ENCODE measurements at places on chromosomes 3 and 15.

DNA sequence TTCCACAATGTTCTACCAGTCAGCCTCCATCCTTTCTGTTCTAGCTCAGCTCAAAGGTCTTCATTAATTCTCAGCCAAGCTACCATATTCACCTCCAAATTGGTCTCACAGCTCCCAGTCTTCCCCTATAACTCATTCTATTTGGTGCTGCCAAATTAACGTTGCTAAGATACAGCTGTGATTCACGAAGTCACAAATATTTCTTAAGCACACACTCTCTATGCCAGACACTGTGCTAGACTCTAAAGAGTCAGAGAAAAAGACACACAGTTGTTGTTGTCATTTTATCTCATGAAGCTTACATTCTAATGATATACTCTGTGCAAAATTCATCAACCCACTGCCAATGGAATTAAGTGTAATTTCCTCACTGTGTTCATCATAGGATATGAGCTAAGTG is 102.8 kb downstream of the FRMD5 start:
- DNase-seq, result no peak

GRCh38 chr15:42457445-42458442 is 33.2 kb downstream of the ZNF106 start:
- no peak for DNase-seq

- DNase-seq, result no peak
Observed at GRCh38 chr15:68433551-68433950, 1.6 kb upstream of the ITGA11 start.

GRCh38 chr15:99090938-99091337 is 13.9 kb upstream of the SYNM start:
- no peak for DNase-seq

DNA sequence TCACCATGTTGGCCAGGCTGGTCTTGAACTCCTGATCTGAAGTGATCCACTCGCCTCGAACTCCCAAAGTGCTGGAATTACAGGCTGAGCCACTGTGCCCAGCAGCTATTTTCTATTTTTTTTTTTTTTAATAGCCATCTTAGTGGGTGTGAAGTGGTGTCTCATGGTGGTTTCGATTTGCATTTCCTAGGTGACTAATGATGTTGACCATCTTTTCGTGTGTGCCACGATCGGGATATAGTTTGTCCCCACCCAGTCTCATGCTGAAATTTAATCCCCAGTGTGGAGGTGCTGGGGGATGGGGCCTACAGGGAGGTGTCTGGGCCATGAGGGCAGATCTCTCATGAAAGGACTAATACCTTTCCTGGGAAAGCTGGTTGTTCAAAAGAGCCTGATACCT is 41.8 kb upstream of the MUC13 start:
- DNase-seq, result no peak

DNA sequence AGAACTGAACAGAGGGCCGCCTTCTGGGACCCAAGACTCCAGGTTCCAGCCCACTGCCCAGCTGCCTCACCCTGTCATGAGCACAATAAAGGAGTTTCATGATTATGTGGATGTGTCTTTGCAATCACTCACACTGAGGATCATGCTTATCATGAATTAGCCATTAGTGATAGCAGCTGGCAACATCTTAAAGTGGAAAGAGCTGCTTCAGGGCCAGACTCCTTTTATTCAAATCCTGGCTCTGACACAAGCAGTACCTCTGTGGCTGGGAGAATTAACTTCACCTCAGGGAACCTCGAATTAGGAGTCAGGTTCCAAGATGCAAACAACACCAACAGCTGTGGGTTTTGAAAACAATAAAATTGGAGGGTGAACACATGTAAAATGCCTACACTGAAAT is 6.6 kb upstream of the SCAP start:
- no peak for DNase-seq

- no peak for DNase-seq
Observed at GRCh38 chr3:186383026-186383993, 21.3 kb upstream of the DGKG start.

GRCh38 chr3:81761904-81762580 is 597 bp upstream of the GBE1 start:
- DNase-seq, result no peak

DNA sequence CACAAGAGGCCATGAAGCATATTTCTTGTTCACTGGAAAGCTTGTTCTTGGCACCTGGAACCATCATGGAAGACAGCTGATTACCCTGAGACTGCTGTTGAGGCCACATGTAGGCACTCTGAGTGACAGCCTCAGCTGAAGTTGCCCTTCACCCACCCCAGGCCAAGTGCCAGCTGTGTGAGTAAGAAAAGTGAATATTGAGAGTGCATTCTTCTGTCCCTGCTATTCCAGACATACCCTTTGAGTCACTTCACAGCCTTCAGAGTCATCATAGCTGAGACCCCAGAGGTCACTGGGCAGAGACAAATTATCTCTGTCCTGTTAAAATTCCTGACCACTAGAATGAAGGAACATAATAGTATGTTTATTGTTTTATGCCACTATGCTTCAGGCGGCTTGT is 79.6 kb downstream of the NFKBIZ start:
- no peak for DNase-seq

- no peak for DNase-seq
Observed at GRCh38 chr15:101458908-101459578, 30.5 kb downstream of the PCSK6 start.

- DNase-seq, result no peak
Observed at GRCh38 chr3:119025171-119025795, 9.4 kb downstream of the IGSF11 start.

DNA sequence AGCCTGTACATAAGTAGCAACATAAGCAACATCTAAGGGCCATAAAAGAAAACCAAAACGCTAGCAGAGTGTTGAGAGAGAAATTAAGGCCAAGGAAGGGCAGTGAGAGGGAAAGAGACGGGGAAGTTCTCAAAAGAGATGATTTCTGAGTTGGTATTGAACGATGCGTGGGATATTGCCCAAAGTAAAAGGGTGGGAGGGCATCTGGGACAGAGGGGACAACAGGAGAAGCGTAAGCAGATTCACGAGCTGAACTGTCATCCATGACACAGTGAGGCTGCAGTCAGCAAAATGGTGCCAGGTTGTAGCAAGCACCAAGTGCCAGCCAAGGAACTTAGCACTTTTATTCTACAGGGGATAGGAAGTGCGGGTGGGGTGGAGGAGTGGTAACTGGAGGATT is 11.8 kb downstream of the NCEH1 start:
- no peak for DNase-seq

DNA sequence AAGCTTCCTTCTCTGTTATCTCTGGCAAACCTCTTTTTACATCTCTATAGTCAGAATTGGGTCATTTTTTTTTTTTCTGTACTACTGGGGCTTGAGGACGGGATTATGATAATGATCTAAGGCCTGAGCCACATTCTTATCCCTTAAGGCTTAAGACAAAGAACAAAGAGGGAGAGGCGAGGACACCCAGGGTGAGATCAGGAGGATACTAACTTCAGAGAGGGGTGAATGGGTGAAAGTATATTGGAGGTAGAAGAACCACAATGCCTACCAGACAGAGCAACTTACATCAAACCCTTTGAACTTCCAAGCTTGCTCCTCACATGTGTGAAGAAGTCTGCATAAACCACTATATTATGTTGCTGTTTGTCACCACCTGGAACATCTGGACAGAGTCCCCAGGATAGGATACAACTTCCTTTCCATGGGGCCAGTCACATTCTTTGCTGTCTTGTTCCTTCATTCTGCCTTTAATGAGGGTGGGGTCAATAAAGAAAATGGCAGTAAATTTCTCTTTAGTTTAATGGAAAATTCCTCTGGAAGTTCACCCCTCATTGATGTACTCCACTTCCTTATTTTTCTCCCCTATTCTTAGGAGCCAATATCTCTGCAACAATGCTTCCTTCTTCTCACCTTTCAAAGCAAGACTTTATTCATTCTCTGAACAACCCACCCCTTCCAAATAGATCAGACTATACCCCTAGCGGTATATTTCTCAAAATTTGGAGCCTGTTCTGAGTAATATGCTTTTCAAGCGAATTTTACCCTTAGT is 9.1 kb upstream of the PDCD6IP start:
- no peak for DNase-seq

DNA sequence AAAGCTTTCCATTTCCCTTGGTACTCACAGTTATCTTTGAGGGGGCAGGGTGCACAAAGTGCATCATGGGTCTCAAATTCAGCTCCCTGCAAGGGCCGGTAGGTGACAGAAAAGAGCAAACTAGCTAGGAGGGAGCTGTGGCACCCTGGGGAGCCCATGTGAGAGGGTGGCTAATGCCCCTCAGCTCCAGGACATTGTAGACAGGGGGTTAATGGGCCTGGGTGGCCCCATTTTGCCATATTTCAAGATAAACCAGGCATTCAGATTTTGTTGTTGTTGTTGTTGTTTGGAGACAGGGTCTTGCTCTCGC is 3.7 kb upstream of the SLC6A6 start:
- no peak for DNase-seq

DNA sequence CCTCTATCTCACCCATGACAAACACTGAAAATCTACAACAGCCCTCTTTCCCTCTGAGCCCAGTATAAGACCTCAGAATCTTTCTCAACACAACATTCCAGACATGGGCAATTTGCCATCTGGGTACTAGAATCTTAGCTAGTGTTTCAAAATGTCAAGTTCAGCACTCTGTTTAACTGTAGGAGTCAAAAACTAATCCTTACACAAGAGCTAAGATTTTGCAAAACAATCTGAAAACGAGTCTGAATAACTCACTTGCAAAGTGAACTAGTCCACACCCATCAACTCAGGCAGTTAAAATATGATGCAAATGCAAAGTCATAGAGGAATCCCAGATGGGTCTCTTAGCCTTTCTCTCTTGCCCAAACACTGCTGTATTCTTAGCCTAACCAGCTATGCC is 67.8 kb downstream of the GPR176 start:
- DNase-seq, result no peak

DNA sequence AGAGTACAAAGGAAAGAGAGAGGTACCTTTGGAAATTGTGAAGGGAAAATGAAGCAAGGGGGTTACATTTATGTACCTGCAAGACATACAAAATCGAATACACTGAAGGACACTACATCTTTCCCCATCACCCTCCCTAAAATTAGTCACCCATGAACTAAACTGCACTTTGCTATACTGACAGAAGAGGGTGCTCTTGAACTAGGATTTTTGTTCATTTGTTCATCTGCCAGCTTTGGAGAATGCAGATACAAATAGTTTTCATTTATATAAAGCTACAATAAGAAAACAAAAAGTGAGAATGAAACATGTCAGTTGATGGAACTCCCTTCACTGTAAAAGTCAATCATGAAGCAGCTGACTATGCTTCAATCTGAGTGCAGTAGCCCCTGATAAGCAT is 55.7 kb downstream of the PCCB start:
- no peak for DNase-seq

- DNase-seq, result no peak
Observed at GRCh38 chr3:10907262-10907661, 85.3 kb upstream of the SLC6A1 start.
